T-cell (primary cell): ENCODE measurements at places on chromosomes 1 and 21. TPM values are rescaled to one million over a fixed set of nuclear protein-coding genes. Genes with fewer than 3 reads are reported as not detected.

RGSL1 gene
- total RNA-seq: not detected

HSD3B1 gene
- not detected for total RNA-seq

FCGR2B gene
- total RNA-seq: 1.7 TPM

OR2L2 gene
- 0.35 TPM for total RNA-seq

SLAMF7 gene
- 25.8 TPM for total RNA-seq
